ENCODE measurements at places on chromosomes 4 and X. TPM values are rescaled to one million over a fixed set of nuclear protein-coding genes. Genes with fewer than 3 reads are reported as not detected.

The UCHL1 gene
- 0.30 TPM for total RNA-seq

The GABRB1 gene
- total RNA-seq = not detected

The FRG2 gene
- total RNA-seq = not detected

The GAGE12H gene
- not detected for total RNA-seq

The NAAA gene
- total RNA-seq = 40.9 TPM

The GLRA2 gene
- not detected for total RNA-seq

The KLHL13 gene
- 0.25 TPM for total RNA-seq

The GPR173 gene
- not detected for total RNA-seq

The CXCL9 gene
- 0.09 TPM for total RNA-seq

The IL2 gene
- 0.75 TPM for total RNA-seq

The MED28 gene
- 40.7 TPM for total RNA-seq

The XPNPEP2 gene
- total RNA-seq = 0.48 TPM

The NR0B1 gene
- total RNA-seq = not detected

The XK gene
- 0.23 TPM for total RNA-seq

The FHDC1 gene
- total RNA-seq = 0.11 TPM

The PDCL2 gene
- total RNA-seq = not detected

The CCNA2 gene
- 88.3 TPM for total RNA-seq

The SMIM31 gene
- not detected for total RNA-seq

The TSPAN5 gene
- total RNA-seq = 24.3 TPM

The DRP2 gene
- 0.82 TPM for total RNA-seq

The ATP2B3 gene
- not detected for total RNA-seq

The IQCM gene
- not detected for total RNA-seq

The IGFBP7 gene
- 0.18 TPM for total RNA-seq

The REELD1 gene
- 0.09 TPM for total RNA-seq

The CDS1 gene
- not detected for total RNA-seq

The FGFR3 gene
- total RNA-seq = 0.30 TPM
